Brain microvascular endothelial cell (primary cell): ENCODE measurements at places on chromosomes 6 and 20.

DNA sequence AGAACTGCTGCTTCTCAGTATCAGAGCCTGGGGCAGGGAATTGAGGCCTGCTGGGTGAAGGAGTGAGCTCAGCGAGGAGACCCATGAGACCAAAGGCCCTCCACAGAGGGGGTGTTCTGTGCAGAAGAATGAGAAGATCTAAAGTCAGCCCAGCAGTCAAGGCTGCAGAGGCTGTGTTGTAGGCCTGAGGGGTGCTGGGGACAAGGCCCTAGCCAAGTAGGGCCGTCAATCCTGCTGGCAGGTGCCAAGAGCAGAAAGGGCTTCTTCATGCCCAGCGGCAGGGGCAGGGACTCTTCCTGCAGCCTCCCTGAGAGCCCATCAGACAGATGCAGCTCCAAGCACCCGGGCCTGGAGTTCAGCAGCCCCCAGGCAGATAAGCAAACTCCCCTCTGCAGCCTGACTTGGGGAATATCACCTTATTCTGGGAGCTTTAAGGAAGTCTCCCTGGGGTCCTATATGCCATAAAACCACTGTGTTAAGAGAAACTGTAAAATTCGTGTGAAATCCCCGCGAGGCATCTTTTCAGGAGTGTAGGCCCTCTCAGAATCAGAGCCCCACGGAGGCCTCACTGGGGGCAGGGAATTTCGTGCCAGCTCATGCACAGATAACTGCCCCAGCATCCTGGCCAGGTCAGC is 9.0 kb downstream of the CCDC167 start:
- no peak for DNase-seq

GRCh38 chr6:162416831-162417537 is 310.6 kb downstream of the PRKN start:
- DNase-seq: no peak

DNA sequence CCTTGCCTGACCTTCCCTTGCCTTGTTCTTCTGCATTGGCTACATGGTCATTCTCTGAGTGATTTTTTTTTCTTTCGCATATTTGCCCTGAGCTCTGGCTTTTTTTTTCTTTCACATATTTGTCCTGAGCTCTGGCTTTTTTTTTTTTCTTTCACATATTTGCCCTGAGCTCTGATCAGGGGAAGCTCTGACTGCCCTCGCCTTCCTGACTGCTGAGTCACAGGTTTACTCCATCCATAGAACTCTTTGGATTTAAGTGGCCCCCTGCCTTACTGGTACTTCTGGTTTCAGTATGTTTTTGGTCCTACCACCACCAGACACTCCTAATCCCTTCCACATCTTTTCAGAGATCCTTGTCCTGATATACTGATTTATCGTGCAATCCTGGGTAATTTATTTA is 201.1 kb downstream of the OGFRL1 start:
- DNase-seq: peak; percentile 83

DNA sequence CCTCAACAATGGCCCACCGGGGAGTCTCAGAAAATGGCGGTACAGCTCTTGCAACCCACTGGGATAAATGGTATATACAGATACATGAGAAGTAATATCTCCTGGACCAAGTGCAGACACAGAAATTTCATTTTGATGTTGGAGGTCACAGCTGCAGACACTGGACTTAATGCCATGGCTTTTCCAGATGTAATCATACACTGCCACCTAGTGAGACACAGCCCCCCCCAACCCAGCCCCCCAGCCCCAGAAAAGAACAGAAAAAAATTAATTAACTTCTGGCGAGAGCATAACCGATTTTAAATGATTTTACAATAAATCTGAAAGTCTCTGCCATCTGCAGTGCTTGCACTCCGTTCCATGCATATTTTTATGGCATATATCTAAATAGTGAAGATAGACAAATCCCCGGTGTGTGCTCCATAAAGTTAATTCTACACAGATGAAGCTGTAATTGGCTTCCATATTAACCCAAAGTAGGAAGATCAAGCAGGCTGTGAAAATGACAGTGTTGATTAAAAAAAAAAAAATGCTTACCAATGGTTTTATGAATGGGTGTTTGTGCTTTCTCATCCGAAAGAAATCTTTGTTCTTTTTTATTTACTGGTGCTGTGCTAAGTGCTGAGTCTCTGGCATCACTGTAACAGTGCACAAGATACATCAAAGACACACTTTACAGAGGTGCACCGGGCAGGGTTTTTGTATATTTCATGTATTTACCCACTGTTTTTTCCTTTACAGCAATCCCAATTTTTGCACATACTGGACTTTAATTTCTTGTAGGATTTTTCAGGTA is 804.1 kb downstream of the TFAP2A start:
- DNase-seq: no peak

- DNase-seq: peak; percentile 55
Measured at GRCh38 chr6:169536446-169537170, 165.2 kb downstream of the WDR27 start.

DNA sequence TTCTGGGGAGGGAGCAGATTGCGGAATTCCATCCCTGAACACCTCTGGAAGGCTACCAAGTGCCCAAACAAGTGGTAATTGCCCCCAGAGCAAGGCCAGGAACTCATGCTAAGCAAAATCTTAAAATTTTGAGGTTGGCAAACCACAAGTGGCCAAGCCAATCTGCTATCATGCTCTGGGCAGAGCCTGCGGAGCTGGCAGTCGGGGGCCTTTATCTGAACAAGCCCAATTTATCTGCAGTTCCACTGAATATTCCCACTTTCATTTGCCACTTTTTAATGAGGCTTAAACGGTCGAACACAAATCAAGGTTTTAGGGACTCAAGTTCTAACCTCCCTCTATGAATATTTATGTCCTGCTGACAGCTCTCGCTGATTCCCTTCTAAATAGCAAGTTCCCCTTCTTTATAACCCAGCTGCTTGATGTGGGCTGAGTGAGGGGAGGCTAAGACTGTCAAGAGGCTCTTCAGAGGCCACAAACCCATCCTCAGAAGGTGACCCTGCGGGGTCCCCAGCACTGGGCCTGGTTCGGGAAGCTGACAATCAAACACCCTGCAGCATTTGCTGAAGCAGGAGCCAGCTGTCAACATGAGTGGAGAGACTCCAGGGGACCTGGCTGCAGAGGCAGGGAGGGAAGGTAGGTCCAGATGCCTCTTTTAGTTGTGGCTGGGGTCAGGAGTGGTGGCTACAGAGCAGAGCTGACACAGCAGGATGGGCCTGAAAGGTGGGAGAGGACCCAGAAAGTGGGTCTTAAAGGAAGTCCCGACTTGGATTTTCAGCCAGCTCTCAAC is 11.9 kb downstream of the CCDC167 start:
- DNase-seq: no peak

- no peak for DNase-seq
Measured at GRCh38 chr6:40727271-40727670, 140.1 kb upstream of the LRFN2 start.

GRCh38 chr6:125153391-125154117 is at the start of gene TPD52L1:
Gene TPD52L1 (plus strand): TSS chr6:125153773. CDS start chr6:125153952, 179 bp downstream.
- DNase-seq: peak; percentile 39

DNA sequence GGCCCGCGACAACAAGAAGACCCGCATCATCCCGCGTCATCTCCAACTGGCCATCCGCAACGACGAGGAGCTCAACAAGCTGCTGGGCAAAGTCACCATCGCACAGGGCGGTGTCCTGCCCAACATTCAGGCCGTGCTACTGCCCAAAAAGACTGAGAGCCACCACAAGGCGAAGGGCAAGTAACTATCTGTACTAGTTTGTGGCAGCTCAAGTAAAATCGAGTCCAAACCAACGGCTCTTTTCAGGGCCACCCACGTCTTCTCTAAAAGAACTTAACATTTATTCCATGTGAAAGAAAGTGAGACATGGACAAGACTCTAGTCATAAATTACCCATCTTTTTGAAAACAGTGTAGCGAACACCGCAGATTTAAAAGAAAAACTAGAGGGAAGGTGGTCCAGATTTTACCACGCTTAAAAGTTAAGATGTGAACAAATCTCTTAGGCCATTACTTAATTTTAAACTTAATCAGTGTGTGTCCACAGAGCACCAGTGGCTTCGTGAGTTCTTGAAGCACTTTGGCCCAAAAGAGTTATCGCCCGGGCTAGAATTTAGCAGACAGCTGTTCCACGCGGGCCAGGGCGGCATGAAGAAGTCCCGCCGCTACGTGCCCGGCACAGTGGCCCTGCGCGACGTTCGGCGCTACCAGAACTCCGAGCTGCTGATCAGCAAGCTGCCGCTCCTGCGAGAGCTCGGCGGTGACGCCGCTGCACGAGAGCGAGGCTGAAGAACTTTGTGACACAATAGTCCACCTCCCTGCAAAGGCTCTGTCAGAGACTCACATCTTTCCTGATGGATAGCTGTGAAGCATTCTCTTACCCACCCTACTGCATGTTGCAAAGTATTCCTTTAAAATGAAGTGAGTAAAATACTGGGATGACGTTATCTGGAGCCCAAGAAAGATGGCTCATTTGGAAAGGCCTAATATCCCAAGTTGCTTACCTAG is 113.9 kb upstream of the PRSS16 start:
- DNase-seq: peak; percentile 82

- DNase-seq: no peak
Measured at GRCh38 chr6:105981002-105981887, 104.9 kb upstream of the PRDM1 start.

DNA sequence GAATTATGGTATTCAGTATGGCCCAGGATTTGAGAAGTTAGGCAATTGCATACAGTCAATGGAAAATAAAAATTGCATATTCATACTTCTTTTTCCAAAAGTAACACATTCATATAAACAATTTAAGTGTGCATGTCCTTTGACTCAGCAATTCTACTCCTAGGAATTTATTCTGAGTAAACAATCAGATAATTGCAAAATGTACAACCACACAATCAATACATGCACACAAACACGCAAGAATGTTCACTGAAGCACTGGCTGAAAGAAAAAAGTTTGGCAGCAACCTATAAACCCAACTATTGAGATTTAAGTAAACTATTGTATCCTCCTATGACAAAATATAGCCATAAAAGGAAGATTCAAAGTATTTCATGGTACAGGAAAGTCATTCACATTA is 1.6 kb downstream of the CYP39A1 start:
- no peak for DNase-seq

- no peak for DNase-seq
Measured at GRCh38 chr6:86722131-86722530, 215.2 kb upstream of the HTR1E start.

- DNase-seq: no peak
Measured at GRCh38 chr6:6793388-6794250, 205.1 kb downstream of the LY86 start.

DNA sequence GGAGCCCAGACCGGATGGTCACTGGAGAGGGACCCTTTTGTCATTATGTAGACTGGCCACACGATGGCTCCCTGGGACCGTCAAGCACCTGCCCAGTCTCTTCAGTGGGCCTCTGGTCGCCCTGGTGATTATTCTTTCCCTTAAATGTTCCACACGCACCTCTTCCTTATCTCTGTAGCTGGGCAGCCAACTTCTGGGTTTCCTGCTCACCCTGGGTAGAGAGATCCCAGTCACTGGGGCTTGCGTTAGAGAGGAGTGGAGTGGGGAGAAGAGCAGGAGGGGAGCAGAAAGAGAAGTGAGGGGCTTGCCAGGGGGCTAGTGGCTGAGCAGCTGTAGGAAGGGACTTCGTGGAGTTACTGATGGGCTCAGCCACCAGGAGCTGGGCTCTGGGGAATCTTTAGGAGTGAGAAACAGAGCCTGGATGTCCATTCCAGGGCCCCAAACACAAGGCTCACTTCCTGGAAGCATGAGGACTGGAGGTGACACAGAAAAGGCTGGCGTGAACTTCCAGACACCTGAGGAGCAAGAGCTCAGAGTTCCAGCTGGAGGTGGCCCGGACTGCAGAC is 150.1 kb downstream of the DHX35 start:
- peak; percentile 22 for DNase-seq

DNA sequence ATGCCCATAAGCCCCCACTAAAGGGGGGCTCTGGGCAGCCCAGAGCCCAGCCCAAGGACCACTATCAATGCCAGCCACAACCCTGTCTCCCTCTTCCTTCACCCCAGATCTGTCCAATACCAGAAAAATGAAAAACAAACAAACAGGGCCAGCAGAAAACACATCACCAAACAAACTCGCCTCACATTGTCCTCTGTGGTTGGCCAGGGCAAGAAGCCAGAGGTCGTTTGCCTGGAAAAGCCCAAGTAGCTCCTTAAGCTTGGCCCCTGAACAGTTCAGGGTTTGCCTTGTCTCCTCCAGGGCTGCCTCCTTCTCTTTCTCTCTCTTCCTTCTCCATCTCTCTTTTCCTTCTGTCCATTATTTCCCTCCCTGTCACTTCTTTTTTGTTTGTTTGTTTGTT is 10.1 kb upstream of the SCUBE3 start:
- no peak for DNase-seq

DNA sequence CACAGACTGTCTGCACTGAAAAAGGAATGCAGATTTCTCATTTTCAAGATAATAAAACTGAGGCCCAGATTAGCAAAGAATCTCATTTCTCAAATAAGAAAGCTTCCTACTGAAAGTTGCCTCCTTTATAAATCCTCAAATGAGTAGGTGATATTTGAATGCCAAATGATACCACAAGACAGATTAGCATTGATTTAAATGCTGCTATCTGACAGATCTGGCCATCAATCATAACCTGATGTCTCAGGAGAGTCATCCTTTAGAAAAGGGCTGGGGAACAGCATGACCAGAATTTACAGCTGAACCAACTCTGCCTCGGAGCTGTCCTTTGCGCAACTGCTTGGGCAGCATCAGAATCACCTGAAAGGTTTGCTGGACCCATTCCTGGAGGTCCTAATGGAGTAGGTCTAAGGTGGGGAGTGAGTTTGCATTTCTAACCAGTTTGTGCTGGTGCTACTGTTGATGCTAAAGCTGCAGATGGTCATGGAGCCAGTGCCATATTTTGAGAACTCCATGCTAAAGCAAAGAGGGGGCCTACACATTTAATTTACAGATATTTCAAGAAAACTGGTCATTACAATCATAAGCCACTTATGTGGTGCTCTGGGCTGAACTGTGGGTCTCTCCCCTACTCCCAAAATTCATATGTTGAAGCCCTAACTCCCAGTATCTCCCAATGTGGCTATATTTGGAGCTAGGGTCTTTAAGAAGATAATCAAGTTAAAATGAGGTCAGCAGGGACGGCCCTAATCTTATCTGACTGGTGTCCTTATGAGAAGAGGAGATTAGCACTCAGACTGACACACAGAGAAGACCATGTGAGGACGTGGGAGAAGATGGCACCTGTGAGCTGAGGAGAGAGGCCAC is 295.5 kb upstream of the JARID2 start:
- DNase-seq: no peak

GRCh38 chr6:16295060-16295459 is 56.7 kb downstream of the GMPR start:
- DNase-seq: no peak
